ENCODE measurements at places on chromosomes 3 and 15.

- DNase-seq: no peak
These were observed 147.9 kb upstream of the GAP43 start for GRCh38 chr3:115475178-115476041.

DNA sequence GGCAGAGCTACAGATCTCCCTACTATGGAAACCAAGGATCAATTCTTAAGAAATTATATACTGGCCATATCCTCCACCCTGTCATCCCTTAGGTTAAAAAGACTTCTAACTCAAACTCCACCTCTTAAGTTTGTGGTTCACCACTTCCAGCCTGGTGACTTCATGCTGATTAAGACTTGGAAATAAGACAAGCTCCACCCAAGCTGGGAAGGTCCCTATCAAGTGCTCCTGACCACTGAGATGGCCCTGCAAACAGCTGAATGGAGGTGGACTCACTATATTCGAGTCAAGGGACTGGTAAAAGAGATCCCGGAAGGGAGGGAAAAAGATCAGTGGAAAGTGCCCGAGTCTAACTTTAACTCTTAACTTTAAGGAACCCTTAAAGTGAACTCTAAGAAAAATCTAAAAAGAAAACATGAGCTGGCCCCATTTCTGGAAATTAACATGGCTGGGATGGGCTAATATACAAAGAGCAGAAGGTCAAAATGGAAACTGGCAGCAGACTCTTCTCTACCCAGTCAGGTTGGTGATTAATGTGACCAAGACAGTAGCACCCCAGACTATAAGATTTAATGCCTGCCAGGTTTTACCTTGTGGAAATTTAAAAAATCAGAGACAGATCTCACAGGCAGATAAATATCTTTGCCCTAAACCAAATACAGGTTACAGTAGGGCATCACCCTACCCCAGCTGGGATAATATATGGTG, 43.9 kb downstream of the PPCDC start:
- DNase-seq: no peak

GRCh38 chr3:36461597-36461996, 81.3 kb downstream of the STAC start:
- peak; percentile 38 for DNase-seq

DNA sequence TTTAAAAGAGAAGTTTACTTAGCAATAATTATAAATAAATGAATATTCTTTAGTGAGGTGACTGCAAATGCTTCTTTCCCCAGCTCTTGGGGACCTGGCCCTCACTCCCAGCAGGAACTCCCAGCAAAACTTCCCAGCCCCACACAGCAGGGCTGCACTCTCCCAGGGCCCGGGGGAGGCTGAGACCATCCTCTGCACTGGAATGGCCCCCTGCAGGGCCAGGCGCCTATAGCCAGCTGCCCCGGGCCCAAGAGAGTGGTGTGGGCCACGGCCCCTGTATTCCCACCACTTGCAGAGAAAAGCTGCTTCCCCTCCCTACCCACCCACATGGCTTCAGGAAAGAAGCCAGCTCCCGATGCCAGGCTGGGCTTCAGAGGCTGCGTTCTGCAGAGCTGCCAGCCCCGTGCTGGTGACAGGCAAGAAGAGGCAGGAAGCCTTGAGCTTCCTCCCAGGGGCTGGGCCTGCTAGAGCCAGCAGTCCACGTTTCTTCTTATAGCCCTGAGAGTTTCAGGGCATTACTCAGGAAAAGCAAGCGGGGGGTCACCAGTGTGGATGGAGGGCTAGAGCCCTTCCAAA, 20.0 kb downstream of the IDH2 start:
- DNase-seq: no peak

DNA sequence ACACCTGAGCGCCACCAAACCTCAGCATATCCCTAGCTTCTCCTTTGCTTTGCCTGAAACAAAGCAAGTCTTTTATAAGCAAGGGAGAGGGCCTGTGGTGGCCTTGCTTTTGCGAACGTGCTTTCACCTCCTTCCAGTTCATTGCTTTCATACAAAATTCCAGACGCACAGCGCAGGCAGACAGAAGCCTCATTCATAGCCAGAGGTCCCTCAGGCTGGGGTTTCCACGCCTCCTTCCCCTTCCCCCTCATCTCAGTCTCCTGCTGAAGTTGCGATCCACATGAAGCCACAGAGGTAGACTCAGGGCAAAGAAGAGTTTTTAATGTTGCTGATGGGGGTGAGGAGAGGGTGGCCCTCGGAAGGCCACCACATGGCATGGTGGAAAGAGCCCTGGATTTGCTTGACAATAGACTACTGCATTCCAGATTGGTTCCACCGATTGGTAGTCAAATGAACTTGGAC, 59.4 kb upstream of the FLNB start:
- DNase-seq: no peak

DNA sequence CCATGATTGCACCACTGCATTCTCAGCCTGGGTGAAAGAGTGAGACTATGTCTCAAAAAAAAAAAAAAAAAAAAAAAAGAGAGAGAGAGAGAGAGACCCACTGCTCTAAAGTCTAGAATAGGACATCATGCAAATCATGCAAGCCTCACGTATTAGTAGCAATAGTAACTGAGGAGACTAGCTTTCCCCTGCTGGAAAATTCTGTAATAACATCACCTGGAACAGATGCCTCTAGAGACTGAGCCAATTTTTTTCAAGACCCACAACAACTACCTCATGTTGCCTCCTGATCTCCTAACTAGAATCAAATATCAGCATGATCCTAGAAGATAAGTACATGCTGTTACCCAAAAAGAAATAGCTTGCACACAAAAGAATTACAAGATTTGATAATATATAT, 461.9 kb downstream of the AGBL1 start:
- DNase-seq: no peak

- no peak for DNase-seq
These were observed 50.5 kb upstream of the SPSB4 start for GRCh38 chr3:141000686-141001085.

GRCh38 chr15:100438570-100438969, 90.2 kb downstream of the CERS3 start:
- DNase-seq: no peak

DNA sequence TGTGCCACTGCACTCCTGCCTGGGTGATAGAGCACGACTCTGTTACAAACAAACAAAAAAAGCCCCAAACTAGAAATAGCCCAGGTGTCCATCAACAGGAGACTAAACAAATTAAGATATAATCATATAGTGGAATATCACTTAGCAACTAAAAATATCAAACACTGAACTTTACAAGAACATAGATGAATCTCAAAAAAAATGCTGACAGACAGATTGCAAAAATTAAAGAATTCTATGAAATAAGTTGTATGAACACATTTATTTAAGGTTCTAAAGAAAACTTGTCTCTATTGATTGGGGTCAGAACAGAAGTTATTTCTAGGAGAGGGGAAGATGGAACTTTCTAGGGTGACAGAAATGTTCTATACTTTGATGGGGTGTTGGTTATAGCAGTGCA, 268.2 kb downstream of the CTNNB1 start:
- no peak for DNase-seq

Measured in AG09309 (cell line).